ENCODE measurements at places on chromosomes 1 and 21.
A peak's percentile ranks its signal among the peaks of the same experiment; 100 is the strongest.

DNA sequence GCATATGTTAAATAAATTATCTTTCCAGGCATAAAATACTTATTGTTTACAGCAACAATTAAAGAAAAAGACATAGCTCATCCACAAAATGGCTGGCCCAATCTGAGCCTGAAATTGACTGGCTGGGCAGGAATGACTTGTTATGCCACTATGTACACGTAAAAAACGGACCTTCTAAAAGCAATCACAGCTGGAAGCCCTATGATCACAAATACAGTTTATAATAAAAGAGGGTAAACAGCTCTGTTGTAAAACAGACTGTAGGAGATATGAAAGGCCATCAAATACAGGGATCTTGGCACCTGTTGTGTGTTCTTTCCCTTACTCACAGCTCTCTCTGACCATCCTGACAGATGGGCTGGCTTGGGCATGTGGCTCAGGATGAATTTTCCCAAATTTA lies 70.5 kb upstream of the DMRTA2 start:
- no peak for DNase-seq

DNA sequence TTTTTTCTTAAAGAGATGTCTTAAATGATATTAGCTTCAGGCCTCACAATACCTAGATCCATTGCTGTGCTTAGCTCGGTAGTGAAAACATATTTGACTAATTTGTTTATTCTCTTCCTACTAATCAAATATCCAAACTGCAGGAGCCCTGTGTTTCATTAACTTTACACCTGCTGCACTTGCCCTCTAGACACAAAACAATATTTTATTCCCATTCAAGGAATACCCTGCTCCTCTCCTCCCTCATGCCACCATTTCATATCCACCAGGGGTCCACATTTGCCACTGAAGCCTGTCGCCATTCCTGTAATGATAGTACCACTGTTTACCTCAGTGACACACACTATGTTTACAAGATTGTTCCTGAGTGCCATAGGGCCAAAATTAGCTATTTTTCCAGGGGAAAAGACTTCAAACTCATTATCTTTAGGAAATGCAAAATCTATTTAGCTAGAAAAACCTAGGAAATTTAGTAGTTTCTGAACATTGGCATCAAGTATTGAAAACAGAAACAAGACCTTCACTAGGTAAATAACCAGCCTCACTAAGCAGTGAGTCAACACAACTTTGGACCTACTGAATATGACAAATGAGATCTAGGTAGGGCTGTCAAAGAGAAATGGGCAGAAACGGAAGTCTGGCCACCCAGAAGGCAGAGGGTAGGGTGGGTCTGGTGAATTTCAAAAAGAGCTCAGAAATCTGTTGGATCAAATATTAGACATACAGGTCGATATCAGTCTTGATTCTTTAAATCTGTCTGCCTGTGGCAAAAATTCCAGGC lies 134.6 kb upstream of the KCNK1 start:
- DNase-seq = no peak

DNA sequence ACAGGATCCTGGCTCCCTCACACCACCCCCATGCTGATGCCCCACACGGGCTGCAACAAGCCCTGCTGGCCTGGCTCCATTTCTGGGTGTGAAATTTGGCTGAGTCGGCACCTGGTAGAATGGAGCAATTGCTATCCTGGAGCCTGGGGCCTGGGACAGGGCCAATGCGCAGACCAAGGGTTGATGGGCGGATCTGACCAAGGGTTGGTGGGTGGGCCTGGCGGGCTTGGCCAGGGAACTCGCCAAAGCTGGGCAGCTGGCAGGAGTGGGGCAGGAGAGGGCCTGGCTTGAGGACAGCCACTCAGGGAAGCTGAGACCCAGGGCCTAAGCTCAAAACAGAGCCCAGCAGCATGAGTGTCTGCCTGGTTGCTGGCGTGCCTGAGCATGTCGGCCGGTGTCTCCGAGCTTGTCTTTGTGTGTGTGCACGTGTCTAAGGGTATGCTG lies 70.9 kb upstream of the POU3F1 start:
- no peak for DNase-seq

- DNase-seq = no peak
These were observed 588.7 kb downstream of the MATN1 start for GRCh38 chr1:30134466-30135217.

- DNase-seq = no peak
These were observed 44.6 kb downstream of the NIBAN1 start for GRCh38 chr1:184929711-184930202.

- DNase-seq = no peak
These were observed 3.9 kb downstream of the TMEM61 start for GRCh38 chr1:54984131-54984842.

DNA sequence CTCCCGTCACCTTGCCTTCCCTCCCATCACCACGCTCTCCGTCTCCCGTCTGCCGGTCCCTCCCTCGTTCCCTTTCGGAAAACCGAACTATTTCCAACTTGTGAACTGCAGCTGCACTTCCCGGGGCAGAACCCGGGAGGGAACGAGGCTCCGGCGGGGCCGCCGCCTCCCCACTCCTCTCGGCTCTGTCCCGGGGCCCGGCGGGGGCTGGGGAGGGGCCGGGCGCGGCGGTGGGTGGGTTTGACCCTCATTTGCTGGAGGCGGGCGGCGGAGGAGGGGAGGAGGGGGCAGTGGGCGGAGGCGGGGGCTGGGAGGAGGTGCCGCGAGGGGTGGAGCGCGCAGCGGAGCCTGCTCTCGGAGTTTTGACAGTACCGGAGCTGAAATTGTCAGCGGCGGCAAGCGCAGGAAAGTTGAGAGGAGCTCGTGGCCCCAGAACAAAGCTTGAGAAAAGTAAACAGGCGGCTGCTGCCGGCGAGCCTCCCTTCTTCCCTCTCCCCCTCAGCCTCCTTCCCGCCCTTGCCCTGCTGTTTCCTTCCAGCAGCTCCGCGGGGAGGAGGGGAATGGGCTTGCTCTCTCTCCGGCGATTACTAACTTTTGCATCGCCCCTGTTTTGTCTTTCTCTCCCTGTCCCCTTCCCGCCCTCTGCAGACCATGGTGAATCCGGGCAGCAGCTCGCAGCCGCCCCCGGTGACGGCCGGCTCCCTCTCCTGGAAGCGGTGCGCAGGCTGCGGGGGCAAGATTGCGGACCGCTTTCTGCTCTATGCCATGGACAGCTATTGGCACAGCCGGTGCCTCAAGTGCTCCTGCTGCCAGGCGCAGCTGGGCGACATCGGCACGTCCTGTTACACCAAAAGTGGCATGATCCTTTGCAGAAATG lies 2.9 kb downstream of the LMO4 start:
- DNase-seq = peak; percentile 70

DNA sequence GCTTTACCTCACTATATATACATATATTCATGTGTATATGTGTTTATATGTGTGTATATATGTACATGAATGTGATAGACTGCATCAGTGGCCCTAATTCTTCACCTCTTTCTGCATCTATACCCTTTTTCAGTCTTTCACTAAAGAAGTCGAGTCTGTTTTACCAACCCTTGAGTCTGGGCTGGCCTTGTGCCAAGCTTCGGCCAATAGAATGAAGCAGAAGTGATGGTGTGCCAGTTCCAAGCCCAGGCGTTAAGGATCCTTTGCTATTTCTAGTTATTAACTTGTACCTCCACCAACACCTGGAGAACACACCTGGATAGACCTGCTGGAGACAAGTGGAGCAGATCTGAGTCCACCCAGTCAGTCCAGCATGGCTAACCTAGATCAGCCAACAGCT lies 61.6 kb upstream of the PPM1J start:
- no peak for DNase-seq

GRCh38 chr1:169298441-169298840 lies 69.2 kb downstream of the NME7 start:
- DNase-seq = peak; percentile 25

GRCh38 chr1:173478094-173478674 lies 1.0 kb downstream of the PRDX6 start:
- DNase-seq = no peak

DNA sequence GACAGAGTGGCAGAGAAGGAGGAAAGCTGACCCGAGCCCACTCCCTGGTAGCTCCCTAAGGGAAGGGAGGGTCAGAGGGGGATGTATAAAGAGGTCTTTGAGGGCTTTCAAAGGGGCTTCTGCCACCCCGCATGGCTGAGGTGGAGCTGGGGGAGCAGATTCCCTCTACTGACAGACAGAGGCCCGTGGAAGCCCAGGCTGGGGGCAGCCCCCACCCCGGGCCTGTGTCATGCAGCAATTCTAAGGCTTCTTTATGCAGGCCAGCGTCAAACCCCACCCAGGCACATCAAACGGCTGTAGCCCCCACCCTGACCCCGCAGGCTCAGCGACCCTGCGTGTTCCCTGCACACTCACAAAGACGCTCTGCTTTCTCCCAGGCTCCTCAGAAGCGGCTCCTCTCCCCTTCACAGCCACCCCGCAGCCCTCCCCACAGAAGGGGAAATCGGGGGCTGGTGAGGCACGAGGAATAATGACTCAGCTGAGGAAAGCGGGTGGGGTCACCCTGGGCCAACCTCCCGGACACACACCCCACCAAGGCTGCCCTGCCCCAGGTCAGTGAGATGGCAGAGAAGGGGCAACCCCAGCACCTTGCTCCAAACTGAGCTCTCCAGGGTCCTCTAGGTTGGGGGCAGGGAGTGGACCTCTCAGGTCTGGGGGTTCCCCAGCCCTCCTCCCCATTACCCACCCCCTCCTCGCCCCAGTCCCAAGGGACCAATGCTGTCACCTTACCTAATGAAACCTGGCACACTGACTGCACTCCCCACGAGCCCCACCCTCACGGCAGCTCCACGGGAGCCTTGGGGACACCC lies 10.8 kb downstream of the SLC45A3 start:
- no peak for DNase-seq
